Dermis microvascular lymphatic vessel endothelial cell (primary cell): ENCODE measurements at places on chromosomes 13 and 19. TPM values are rescaled to one million over a fixed set of nuclear protein-coding genes. Genes with fewer than 3 reads are reported as not detected.
A peak's percentile ranks its signal among the peaks of the same experiment; 100 is the strongest.

Gene ELSPBP1
- not detected in 2 replicates for total RNA-seq

Gene HIPK4
- under 0.01 TPM in 2 replicates for total RNA-seq

Gene SCEL
- total RNA-seq, result not detected in 2 replicates

Gene LENG9
- 4.0 and 4.9 TPM in 2 replicates for total RNA-seq

Gene EBPL
- 95.5 and 102 TPM in 2 replicates for total RNA-seq

Gene ZNF560
- total RNA-seq, result under 0.01 TPM in 2 replicates

Gene REEP6
- total RNA-seq, result 0.26 and 0.51 TPM in 2 replicates

GRCh38 chr13:51230477-51231105 lies 8.4 kb downstream of the FAM124A start:
- peak; percentile 17 for DNase-seq

GRCh38 chr13:78100486-78100885 lies 181.9 kb upstream of the EDNRB start:
- DNase-seq, result no peak

GRCh38 chr19:41936416-41936850 lies 8.2 kb upstream of the ERFL start:
- no peak for DNase-seq

GRCh38 chr19:17648097-17648660 lies 40.0 kb downstream of the UNC13A start:
- no peak for DNase-seq

DNA sequence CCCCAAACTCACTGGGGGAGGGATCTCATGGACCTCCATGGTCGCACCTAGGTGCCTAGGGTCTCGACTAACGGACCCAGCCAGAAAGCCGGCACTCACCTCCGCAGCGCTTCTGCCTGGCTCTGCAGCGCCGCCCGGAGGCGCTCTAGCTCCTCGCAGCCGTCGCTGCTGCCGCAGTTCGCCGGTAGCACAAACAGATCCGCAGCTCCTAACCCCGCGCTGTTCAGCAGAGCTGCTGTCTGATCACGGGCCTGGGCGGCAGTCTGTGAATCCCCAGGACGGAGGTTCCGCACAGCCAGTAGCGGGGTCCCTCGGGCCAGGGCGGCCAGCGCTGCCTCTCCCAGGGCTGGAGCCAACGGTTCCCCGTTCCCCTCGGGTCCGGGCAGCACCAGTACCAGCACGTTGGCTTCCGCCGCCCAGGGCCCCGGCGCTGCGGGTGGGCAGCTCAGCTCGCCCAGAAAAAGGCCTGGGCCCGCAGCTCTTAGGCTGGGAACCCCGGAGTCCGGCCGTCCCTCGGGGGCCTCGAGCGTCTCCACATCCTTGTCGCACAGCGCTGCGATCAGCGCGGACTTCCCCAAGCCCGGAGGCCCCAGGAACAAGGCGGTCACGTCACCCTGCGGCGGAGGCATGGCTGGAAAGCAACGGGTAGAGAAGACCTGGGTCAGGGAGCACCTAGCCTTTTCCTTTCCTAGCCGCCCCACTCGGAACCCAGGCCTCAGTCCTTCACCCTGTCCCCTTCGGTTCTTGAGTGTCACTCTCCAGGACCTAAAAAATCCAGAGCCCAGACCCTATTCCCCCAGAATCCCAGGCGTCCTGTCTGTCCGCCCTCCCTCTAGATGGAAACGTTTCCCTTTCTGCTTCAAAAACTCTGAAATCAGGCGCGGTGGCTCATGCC lies 977 bp downstream of the IRGQ start:
- peak; percentile 81 for DNase-seq

DNA sequence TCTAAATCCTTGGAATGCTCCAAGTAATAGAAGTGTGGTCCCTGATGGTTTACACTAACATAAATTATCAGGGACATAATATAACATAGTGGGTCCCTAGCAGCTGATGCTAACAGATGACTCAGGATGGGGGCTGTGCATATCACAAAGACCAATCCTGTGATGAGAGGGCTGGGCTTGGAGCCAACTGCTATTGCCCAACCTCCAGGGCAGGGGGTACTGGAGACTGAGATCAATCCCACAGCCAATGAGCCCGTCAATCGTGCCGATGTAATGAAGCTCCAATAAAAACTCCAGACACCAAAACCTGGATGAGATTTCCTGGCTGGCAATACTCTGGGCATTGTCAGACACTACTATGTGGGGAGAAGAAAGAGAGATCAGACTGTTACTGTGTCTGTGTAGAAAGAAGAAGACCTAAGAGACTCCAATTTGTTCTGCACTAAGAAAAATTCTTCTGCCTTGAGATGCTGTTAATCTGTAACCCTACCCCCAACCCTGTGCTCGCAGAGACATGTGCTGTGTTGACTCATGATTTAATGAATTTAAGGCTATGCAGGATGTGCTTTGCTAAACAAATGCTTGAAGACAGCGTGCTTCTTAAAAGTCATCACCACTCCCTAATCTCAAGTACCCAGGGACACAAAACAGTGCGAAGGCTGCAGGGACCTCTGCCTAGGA lies 33.4 kb downstream of the ABCC4 start:
- DNase-seq, result peak; percentile 42

DNA sequence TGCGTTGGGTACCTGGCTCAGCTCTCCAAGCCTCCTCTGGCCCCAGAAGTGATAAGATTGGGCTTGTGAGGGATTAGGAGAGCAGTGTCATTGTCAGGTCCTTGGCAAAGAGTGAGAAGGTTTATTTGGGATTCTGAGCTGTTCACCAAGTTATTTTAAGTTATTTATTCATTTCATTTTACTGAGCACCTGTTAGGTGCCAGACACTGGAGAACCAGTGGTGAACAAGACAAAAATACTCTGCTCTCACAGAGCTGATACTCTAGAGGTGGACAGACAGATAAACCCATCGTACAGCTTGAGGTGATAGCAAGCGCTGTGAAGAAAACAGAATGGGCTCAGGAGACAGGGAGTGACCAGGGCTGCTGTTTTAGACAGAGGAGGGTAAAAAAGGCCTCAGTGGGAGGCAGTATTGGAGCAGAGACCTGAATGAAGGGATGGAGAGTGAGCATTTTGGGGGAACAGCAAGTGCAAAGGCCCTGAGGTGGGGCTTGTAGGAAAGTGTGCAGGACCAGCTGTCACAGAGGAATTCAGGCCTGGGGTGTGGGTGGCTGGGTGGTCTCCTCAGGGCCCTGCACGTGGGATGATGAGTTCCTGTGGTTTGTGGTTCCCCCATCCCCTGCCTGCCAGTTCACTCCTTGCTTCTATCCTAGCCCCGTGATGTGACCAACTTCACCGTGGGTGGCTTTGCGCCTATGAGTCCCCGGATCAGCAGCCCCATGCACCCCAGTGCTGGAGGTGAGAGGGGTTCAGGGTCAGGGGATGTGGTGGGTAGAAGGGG lies 8.7 kb upstream of the TIMM50 start:
- DNase-seq, result no peak

DNA sequence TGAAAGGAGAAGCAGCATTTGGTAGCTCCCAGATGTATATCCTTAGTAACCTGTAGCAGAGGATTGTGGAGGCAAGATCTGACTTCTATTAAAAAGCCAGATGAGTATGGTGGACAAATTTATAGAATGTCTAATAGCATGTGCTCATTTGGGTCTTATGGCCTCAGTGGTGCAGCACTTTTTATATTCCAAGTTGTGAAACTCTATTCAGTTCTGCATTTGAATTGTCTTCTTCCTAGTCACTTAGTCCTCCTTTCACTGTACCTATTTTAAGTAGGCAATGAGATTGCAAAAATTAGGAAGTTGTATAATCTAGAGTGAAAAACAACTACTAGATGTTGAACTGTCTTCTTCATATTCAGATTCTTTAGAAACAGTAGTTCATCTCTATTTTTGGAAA lies 412.5 kb upstream of the PCDH9 start:
- DNase-seq, result no peak

- no peak for DNase-seq
Measured at GRCh38 chr13:48631441-48631840, 22.3 kb upstream of the CYSLTR2 start.

GRCh38 chr13:37645181-37645740 lies 46.7 kb upstream of the POSTN start:
- DNase-seq, result no peak

DNA sequence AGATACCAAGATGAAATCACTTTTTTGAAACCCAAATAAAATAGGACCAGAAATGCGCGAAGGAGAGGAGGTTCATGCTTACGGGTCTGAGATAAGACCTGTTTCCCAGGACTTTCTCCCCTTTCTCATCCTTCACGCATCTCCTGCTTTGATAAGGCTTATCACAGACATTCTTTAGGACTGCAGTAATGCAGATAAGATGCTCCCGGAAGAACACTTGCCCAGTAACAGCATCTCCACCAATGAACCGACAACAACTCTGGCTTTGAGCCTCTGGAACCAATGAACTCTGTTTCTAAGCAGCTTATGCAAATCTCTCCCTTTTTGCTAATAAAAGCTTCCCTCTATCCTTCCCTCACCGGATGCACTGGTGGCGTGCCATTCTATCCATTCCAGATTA lies 783.4 kb upstream of the ARGLU1 start:
- no peak for DNase-seq

DNA sequence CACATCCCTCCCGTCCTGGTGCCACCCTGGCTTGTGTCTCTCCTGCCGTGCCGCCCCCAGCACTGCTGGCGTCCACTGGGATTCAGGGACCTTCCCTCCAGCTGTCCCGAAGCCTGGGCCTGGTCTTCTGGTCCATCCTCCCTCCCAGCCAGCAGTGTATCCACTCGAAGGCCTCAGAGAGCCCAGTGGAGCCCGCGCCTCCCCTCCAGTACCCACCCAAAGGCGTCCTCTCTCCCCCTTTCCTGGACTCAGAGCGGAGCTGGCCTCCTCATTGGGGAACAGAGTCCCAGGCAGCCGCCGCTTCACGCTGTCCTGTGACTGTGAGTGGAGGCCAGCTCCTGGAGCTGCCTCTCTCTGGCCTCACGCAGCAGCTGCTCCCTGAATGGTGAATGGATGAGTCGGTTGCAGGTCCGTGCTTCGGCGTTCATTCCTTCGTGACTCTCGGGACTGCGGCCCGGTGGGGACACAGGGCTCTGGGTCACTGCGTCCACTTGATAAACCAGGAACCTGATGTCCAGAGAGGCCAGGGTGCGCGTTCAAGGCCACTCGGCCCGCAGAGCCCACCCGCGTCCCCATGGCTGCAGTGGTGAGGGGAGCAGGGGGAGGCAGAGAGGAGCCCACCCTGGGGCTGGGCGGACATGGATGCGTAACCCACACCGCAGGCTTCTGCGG lies 12.1 kb downstream of the ONECUT3 start:
- DNase-seq, result no peak

GRCh38 chr19:7545904-7546303 lies 10.4 kb downstream of the PNPLA6 start:
- no peak for DNase-seq

GRCh38 chr19:10520652-10521318 lies 3.5 kb upstream of the S1PR5 start:
- no peak for DNase-seq

GRCh38 chr13:100197591-100198365 lies 108.9 kb downstream of the PCCA start:
- DNase-seq, result no peak

- no peak for DNase-seq
Measured at GRCh38 chr19:48719263-48720171, at the start of gene MAMSTR. Gene MAMSTR, minus strand, starts transcription at chr19:48719725. Its CDS starts 694 bp downstream, at chr19:48719031.

- no peak for DNase-seq
Measured at GRCh38 chr13:107441279-107441678, 774.1 kb downstream of the LIG4 start.

GRCh38 chr19:2791440-2791839 lies 6.1 kb downstream of the THOP1 start:
- no peak for DNase-seq

DNA sequence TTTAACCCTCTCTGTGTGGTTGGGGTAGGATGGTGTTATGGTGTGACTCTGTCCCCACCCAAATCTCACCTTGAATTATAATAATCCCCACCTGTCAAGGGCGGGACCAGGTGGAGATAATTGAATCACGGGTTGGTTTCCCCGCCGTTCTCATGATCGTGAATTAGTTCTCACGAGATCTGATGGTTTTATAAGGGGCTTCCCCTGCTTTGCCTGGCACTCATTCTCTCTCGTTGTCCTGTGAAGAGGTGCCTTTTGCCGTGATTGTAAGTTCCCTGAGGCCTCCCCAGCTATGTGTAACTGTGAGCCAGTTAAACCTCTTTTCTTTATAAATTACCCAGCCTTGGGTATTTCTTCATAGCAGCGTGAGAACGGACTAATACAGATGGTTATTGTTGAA lies 68.8 kb downstream of the ARHGEF7 start:
- no peak for DNase-seq

- DNase-seq, result no peak
Measured at GRCh38 chr19:16125737-16126495, 14.2 kb downstream of the RAB8A start.

DNA sequence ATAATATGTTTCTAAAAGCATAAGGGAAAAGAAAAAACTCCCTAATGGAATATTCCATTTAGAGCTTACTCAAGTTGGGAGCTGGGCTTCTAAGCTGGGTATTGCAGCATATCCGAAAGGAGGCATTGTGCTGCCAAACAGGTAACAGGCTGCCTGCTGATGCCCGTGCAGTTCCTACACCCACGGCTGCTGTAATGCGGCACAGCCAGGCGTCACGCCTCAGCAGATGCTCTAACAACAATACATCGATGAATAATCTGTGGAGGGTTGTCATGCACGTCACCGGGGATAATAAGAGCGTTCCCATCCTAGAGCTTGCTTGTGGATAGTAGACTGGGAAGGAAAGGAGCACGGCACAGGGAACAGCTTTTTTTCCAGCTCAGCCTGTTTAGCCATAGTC lies 1582.1 kb upstream of the SLC10A2 start:
- no peak for DNase-seq

DNA sequence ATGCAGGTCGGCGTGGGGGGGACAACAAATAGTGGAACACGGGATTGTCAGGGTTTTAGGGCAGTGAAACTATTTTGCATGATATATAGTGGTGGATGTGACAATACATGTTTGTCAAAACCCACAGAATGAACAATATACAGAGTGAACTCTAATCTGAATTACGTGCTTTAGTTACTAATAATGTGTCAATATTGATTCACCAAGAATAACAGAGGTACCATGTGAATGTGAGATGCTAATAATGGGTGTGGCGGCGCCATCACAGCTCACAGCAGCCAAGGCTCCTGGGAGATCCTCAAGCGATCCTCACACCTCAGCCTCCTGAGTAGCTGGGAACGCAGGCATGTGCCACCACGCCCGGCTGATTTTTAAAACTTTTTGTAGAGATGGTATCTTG lies 12.9 kb downstream of the ELAVL1 start:
- DNase-seq, result no peak

GRCh38 chr19:38204728-38205127 lies 19.3 kb downstream of the DPF1 start:
- no peak for DNase-seq

GRCh38 chr19:52248241-52248640 lies 21.1 kb upstream of the ZNF766 start:
- peak; percentile 69 for DNase-seq
